ENCODE measurements at places on chromosomes 12 and 14. TPM values are rescaled to one million over a fixed set of nuclear protein-coding genes. Genes with fewer than 3 reads are reported as not detected.
A peak's percentile ranks its signal among the peaks of the same experiment; 100 is the strongest.

Gene NELL2
- 1.4 TPM for total RNA-seq

GRCh38 chr14:93929657-93930056, 2.5 kb downstream of the FAM181A start:
- no peak for DNase-seq
- no peaks in the 10 kb centered on the region for H3K4me1 ChIP-seq
- no peaks in the 10 kb centered on the region for H3K36me3 ChIP-seq
- no peak overlapping the region for H3K4me3 ChIP-seq
- no peak overlapping the region for H3K27ac ChIP-seq

GRCh38 chr14:99234961-99235571, 36.9 kb downstream of the BCL11B start:
- no peak for DNase-seq
- no peaks in the 10 kb centered on the region for H3K36me3 ChIP-seq
- peaks cover 4% of the 10 kb centered on the region for H3K4me1 ChIP-seq
- H3K27ac ChIP-seq = no peak overlapping the region
- H3K4me3 ChIP-seq = no peak overlapping the region
- H3K27me3 ChIP-seq = peaks cover 10% of the 10 kb centered on the region

GRCh38 chr12:42208574-42208973, 29.5 kb downstream of the YAF2 start:
- DNase-seq = no peak
- peaks cover 3% of the 10 kb centered on the region for H3K36me3 ChIP-seq
- no peaks in the 10 kb centered on the region for H3K27me3 ChIP-seq
- H3K4me1 ChIP-seq = no peaks in the 10 kb centered on the region

- peak overlapping the region; percentile 42 for H3K4me3 ChIP-seq
- H3K27me3 ChIP-seq = peaks cover 99% of the 10 kb centered on the region
- no peaks in the 10 kb centered on the region for H3K36me3 ChIP-seq
- peak overlapping the region; percentile 44 for H3K27ac ChIP-seq
Measured at GRCh38 chr12:27970401-27971120, 2.0 kb downstream of the PTHLH start.

DNA sequence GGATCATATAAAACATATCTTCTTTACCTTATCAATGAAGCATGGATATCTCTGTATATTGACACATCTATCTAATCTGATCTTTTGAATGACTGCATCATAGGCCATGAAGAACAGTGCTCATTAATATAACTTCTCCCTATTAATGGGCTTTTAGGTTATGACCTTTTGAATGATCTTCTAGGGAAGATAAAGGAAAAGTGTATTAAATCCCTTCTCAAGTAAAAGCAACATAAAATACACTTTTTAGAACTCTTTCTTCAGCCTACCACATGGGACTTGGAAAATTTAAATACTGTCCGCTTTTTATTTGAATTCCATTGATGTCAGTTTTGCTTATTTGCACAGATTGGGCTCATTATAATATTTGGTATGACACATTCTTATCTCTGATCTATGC, 425.4 kb downstream of the MED13L start:
- H3K27ac ChIP-seq = no peak overlapping the region
- no peaks in the 10 kb centered on the region for H3K4me1 ChIP-seq
- H3K36me3 ChIP-seq = no peaks in the 10 kb centered on the region
- H3K27me3 ChIP-seq = no peaks in the 10 kb centered on the region
- DNase-seq = no peak

- DNase-seq = no peak
- no peaks in the 10 kb centered on the region for H3K4me1 ChIP-seq
- H3K4me3 ChIP-seq = no peak overlapping the region
- H3K27ac ChIP-seq = no peak overlapping the region
- no peaks in the 10 kb centered on the region for H3K27me3 ChIP-seq
- no peaks in the 10 kb centered on the region for H3K36me3 ChIP-seq
Measured at GRCh38 chr12:79358716-79359300, 332.0 kb downstream of the PAWR start.

GRCh38 chr14:47833011-47833410, 157.6 kb upstream of the MDGA2 start:
- no peaks in the 10 kb centered on the region for H3K4me1 ChIP-seq
- H3K27ac ChIP-seq = no peak overlapping the region
- H3K27me3 ChIP-seq = no peaks in the 10 kb centered on the region
- H3K4me3 ChIP-seq = no peak overlapping the region

GRCh38 chr14:57392830-57393229, 2.4 kb downstream of the NAA30 start:
- H3K27me3 ChIP-seq = no peaks in the 10 kb centered on the region
- no peak overlapping the region for H3K27ac ChIP-seq
- no peak overlapping the region for H3K4me3 ChIP-seq
- no peaks in the 10 kb centered on the region for H3K36me3 ChIP-seq
- H3K4me1 ChIP-seq = peaks cover 4% of the 10 kb centered on the region

Gene TMTC2
- total RNA-seq = 17.1 TPM

Gene KLRC3
- not detected for total RNA-seq

Gene FAIM2
- 2.5 TPM for total RNA-seq

DNA sequence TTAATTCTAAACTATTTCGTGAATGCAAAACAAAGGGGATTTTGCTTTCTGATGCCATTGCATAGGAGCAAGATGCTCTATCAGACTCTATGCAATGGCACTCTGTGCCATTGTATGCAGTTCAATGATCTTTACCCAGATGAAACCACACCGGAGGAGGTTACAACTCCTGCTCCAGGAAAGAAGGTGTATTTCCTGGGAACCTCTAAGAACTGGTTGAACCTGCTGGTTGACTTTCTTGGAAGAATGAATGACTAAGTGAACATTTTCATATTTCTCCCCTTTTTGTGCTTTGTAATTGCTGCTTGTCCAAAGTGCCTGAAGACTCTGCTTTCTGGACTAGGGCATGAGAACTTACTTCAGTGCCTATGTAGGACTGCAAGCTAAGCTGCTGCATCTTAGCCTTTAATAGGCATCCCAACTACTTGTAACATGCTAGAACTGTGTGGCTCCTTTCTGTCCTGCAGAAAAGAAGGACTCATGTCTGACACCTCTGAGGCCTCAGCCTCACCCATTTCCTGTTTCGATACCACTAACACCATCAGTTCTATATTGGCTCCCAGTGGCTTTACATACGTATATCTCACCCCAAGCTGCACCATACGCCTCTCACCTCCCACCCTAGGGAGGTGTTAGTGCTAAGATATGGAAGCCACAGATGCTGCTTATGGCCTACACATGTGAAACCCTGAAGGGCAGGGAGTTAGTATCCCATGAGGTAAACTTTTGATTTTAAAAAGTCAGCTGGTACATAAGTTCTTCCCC, 193.5 kb upstream of the CNOT2 start:
- H3K27ac ChIP-seq = peak overlapping the region; percentile 67
- no peaks in the 10 kb centered on the region for H3K36me3 ChIP-seq
- no peak overlapping the region for H3K4me3 ChIP-seq
- peaks cover 15% of the 10 kb centered on the region for H3K4me1 ChIP-seq
- DNase-seq = peak; percentile 14

Gene CCDC38
- not detected for total RNA-seq

GRCh38 chr12:66340131-66340530, 37.8 kb downstream of the HELB start:
- H3K4me1 ChIP-seq = no peaks in the 10 kb centered on the region
- H3K4me3 ChIP-seq = no peak overlapping the region
- H3K36me3 ChIP-seq = peaks cover 22% of the 10 kb centered on the region
- no peaks in the 10 kb centered on the region for H3K27me3 ChIP-seq

Gene IL31
- not detected for total RNA-seq

GRCh38 chr12:64669270-64669842, 59.1 kb downstream of the RASSF3 start:
- peak overlapping the region; percentile 90 for H3K27ac ChIP-seq
- peak overlapping the region; percentile 35 for H3K4me3 ChIP-seq
- H3K36me3 ChIP-seq = no peaks in the 10 kb centered on the region
- peak; percentile 61 for DNase-seq

GRCh38 chr14:23444314-23444713, 8.9 kb upstream of the MYH7 start:
- H3K27ac ChIP-seq = no peak overlapping the region
- no peak for DNase-seq
- no peak overlapping the region for H3K4me3 ChIP-seq

GRCh38 chr14:75715926-75716780, 55.1 kb downstream of the TTLL5 start:
- DNase-seq = no peak
- H3K27ac ChIP-seq = no peak overlapping the region
- H3K36me3 ChIP-seq = no peaks in the 10 kb centered on the region
- peaks cover 4% of the 10 kb centered on the region for H3K4me1 ChIP-seq
- no peaks in the 10 kb centered on the region for H3K27me3 ChIP-seq

Gene POLE2
- 5.7 TPM for total RNA-seq

Gene TSPAN19
- total RNA-seq = not detected

DNA sequence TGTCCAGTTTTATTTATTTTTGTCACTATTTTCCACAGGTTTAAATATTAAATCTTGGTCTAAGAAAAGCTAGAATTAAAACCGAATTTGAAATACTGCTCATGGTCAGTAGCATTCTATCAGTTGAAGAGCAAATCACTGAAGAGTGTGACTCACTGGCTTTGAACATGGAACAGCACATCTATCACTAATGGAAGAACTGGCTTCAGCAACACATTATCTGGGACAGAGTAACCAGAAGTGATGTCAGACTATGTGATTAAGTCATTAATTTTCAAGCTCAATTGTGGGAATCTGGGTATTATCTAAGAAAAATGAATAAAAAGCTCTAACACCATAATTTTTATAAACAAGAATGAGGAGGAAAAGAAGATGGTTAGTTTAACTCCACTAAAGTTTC, 527.5 kb downstream of the TMTC2 start:
- no peaks in the 10 kb centered on the region for H3K36me3 ChIP-seq
- no peaks in the 10 kb centered on the region for H3K27me3 ChIP-seq
- no peaks in the 10 kb centered on the region for H3K4me1 ChIP-seq
- DNase-seq = no peak

DNA sequence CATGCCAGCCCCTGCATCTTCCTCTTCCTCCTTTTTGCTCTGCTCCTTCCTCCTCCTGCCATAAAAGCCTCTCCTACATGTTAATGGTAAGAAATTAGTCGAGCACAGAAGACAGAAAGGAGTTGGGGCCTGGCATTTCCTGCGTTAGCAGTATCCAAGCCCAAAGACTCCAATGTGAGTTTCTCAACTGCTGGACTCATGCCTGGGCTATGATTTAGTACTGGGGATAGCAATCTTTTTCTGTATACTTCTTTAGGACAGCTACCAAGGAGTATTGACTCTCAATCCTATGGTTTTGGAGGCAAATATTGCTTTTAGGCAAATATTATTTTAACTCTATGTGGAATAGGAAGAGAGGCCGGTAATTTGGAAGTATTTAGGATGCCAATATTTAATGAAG, 18.0 kb upstream of the SLC38A4 start:
- no peak overlapping the region for H3K27ac ChIP-seq
- no peak for DNase-seq
- H3K36me3 ChIP-seq = no peaks in the 10 kb centered on the region
- H3K4me3 ChIP-seq = no peak overlapping the region

- H3K27me3 ChIP-seq = no peaks in the 10 kb centered on the region
Measured at GRCh38 chr12:8453796-8454195, 2.0 kb upstream of the CLEC6A start.

DNA sequence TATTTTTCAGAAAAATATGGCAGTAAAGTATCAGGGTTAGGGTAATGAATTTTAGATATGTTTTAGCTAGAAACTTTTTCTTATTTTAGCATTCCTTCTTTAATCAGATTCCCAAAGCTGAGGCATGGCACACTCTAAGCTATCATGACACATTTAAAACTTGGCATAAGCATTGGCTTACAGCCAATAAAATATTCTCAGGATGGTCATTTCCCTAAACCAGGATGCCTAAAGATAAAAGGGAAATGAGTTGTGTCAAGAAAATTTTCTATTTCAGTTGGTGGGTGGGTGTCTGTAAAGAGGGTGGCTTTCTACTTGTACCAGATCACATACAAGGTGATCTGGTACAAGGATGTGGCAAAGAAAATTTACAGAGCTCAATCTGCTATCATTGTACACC, 47.8 kb downstream of the PEBP1 start:
- no peak overlapping the region for H3K27ac ChIP-seq
- H3K4me3 ChIP-seq = no peak overlapping the region
- peaks cover 10% of the 10 kb centered on the region for H3K36me3 ChIP-seq
- peaks cover 39% of the 10 kb centered on the region for H3K4me1 ChIP-seq
- H3K27me3 ChIP-seq = no peaks in the 10 kb centered on the region

GRCh38 chr14:74401504-74402241, 24.3 kb downstream of the SYNDIG1L start:
- peak overlapping the region; percentile 49 for H3K27ac ChIP-seq
- peaks cover 27% of the 10 kb centered on the region for H3K27me3 ChIP-seq
- H3K36me3 ChIP-seq = no peaks in the 10 kb centered on the region
- DNase-seq = peak; percentile 62
- H3K4me1 ChIP-seq = peaks cover 17% of the 10 kb centered on the region

Measured in transverse colon (tissue), 4 donors.